ENCODE measurements at places on chromosomes 5 and 9. TPM values are rescaled to one million over a fixed set of nuclear protein-coding genes. Genes with fewer than 3 reads are reported as not detected.

DAB2IP gene
- 7.7 TPM for total RNA-seq

ADGRV1 gene
- 0.59 TPM for total RNA-seq

CYFIP2 gene
- total RNA-seq: 23.4 TPM

NSG2 gene
- not detected for total RNA-seq

ASS1 gene
- 359 TPM for total RNA-seq

PTPA gene
- total RNA-seq: 74.3 TPM

TNFSF15 gene
- total RNA-seq: under 0.01 TPM

DENND1A gene
- total RNA-seq: 9.5 TPM

TRIM7 gene
- total RNA-seq: 2.9 TPM

ANKRD55 gene
- total RNA-seq: not detected

MARCHF3 gene
- 38.0 TPM for total RNA-seq

CCNI2 gene
- total RNA-seq: not detected

SPTLC1 gene
- total RNA-seq: 79.5 TPM

ORM1 gene
- total RNA-seq: not detected

GADD45G gene
- total RNA-seq: 0.08 TPM

LPAR1 gene
- total RNA-seq: 105 TPM

COL15A1 gene
- 130 TPM for total RNA-seq

ALDOB gene
- total RNA-seq: not detected

FOXD4L3 gene
- total RNA-seq: not detected

MRPL36 gene
- 79.4 TPM for total RNA-seq

ZCCHC7 gene
- 19.5 TPM for total RNA-seq

ADAMTS12 gene
- 18.6 TPM for total RNA-seq

PGM5 gene
- total RNA-seq: 44.2 TPM

SMIM32 gene
- not detected for total RNA-seq

DBH gene
- not detected for total RNA-seq

IL4 gene
- total RNA-seq: not detected

LMAN2 gene
- 415 TPM for total RNA-seq

ZFAND5 gene
- 29.5 TPM for total RNA-seq

ADAMTSL2 gene
- under 0.01 TPM for total RNA-seq

SLC22A4 gene
- 1.5 TPM for total RNA-seq

GABRA1 gene
- total RNA-seq: not detected

PALM2AKAP2 gene
- 18.8 TPM for total RNA-seq

PCDHB3 gene
- 1.1 TPM for total RNA-seq

HK3 gene
- total RNA-seq: 0.23 TPM

PAX5 gene
- not detected for total RNA-seq

OMD gene
- 1.9 TPM for total RNA-seq
